ENCODE measurements at places on chromosomes 12 and 14.

- DNase-seq, result no peak
Measured at GRCh38 chr12:75322464-75322863, 7.7 kb downstream of the CAPS2 start.

GRCh38 chr14:51008446-51008845 is 64.2 kb upstream of the PYGL start:
- no peak for DNase-seq

DNA sequence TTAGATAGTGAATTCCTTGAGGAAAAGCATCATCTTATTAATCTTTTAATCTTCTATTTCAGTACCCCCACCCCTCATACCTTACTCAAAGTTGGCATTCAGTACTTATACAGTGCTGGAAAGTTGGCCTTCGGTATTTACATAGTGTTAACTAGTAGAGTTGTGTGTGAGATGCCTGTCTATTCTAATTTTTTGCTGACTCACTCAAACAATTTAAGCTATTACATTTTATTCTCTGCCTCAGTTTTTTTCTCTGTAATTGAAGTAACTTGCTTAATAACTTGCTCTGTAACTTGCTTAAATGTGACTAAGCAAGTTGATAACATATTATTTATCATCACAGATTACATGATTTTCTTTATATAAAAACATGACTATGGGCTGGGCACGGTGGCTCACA is 20.3 kb downstream of the DNAL1 start:
- no peak for DNase-seq

DNA sequence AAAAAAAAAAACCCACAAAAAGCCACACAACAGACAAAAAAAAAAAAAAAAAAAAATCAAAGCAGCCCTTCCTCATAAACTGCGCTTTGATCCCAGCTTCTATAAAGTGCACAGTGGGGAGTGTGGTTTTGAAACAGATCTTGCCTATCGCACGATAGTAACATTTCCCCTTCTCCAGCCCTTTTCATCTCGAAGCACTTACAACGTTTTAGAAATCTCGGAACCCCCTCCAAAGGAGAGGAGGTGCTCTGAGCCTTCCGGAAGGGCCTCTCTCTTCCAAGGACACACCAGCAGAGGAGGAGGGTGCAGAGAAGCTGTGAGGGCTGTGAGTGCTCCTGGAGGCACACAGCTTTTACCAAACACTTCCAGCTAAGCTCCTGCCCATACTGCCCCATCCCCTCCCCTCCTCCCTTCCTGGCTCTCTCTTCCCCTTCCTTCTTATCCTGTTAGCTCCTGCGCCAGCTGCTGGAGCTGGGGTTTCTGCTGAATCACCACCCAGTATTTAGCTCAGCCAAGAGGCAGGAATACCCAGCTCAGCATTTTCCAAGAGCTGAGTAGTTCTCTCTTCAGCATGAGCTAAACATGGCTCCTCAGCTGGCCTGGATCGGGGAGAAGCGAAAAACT is 28.4 kb downstream of the SLC7A8 start:
- no peak for DNase-seq

GRCh38 chr14:58145936-58146335 is 6.1 kb downstream of the ARMH4 start:
- no peak for DNase-seq

DNA sequence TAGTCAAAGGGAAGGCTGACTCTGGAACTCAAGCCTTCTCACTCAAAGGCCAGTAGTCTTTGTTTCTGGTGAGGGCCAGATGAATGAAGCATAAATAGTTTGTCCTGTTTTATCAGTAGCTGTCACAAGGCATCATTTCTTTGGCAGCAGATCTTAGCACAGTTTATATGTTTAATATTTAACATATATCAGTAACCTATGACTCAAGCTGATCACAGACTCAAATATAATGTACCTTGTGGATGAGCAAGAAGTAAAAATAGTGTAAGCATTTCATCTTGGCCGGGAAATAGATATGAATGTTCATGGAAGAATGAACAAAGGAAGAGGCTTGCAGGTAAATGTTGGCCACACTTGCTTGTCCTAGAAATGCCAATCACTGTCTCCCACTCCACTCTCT is 158.3 kb upstream of the BMP4 start:
- no peak for DNase-seq

DNA sequence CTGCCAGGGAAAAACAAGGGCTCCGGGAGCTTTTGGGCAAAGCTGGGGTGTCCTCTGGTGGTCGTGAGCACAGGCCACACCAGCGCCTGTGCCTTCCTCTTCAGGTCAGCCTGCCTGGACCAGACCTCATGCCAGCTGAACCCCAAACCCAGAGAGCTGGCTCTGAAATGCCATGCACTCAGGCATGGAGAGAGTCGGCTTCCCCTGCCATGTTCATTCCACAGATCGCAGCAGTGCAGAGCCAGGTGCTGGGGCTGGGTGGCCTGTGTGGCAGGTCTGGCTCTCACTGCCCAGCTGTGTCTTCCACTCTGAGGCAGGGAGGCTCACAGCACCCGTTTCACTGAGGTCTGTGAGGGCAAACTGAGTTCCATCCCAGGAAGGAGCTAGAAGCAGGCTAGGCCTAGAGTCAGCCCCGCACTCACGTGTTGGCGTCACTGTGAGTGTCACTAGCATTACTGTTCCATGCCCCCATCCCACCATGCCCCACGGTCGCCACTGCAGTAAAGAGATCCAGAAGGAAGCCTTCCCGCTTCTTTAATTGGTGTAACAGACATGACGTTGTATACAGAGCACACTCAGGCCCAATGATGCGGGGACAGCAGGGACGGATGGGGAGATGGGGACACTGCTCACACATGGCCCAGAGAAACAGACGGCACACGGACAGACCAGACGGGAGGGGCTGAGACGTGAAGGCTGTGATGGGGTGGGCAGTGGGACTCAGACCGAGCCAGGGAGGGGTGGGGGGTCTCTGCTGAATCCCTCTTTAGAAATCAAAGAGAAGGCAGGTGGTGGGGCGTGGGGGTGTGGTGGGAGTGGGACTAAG is 2.7 kb downstream of the ARL6IP4 start:
- DNase-seq, result no peak

- DNase-seq, result no peak
Measured at GRCh38 chr14:99747582-99748330, 45.5 kb upstream of the EML1 start.

DNA sequence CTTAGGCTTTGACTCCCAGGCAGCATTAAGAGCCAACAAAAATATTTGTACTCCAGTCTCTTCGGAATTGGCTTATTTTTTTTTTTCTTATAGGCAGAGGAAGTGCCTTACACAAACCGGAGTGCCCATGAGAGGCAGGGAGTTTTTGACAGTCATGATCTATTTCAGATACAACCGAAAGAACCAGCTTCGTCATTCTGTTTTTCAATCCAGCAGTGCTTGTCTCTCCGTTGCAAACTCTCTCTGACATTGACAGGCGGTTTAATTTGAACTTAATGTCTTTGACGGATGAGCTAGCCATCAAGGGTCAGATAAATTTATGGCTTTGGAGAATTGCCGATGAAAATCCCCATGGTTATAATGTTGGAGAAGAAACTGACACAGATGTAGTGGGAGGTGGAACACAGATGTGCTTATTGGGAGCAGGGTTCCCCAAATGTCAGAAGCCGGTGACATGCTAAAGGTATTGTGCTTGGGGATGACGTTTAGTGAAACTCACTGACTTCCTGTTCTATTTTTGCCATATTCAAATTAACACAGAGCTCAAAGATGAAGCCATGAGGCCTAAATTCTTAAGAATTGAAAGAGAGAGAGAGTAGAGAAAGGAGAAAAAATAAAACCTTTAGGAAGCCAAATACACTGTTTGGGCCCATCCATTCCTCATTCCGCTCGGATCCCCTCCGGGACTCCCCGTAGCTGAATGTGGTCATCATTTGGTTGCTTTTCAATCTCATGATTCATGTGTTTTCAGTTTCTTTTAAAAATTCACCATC is 59.7 kb downstream of the PLXNC1 start:
- no peak for DNase-seq

GRCh38 chr14:102223682-102224081 is 81.3 kb downstream of the MOK start:
- no peak for DNase-seq

DNA sequence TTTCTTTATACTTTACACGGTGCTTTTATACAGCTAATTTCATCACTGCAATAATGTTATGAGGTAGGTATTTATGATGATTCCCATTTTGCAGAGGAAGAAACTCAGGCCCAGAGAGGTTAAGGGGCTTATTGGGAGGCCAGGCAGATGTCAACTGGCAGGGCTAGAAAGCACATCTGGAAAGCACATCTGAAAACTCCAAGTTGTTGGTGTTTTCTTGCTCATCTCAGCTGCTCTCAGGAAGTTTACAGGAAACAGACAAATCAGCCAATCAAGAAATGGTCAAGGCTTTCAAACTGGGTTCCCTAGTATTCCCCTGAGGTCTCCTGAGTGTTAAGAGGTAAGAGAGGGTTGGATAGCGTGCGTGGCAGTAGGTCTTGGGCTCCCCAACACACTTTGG is 124.1 kb upstream of the MED13L start:
- DNase-seq, result no peak

- no peak for DNase-seq
Measured at GRCh38 chr14:101018561-101019290, 115.2 kb upstream of the RTL1 start.

DNA sequence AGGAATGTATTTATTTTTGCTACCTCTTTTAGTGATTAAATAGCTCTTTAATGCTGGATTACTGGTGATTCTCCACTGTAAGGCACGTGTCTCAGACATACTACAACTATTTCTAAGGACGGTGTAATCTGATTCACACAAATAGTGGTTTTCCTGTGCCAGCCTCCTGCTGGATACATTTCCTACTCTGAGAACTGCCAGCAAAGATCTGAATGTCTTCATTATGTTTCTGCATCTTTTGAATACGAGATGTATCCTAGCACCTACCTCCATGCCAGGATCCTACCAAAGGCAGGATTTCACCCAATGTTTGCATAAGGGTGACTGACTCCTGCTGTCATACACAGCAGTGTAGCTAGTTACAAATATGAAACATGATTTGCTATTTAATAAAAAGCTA is 120.6 kb downstream of the PRICKLE1 start:
- DNase-seq, result no peak

GRCh38 chr12:60197589-60197988 is 601.8 kb downstream of the SLC16A7 start:
- no peak for DNase-seq

DNA sequence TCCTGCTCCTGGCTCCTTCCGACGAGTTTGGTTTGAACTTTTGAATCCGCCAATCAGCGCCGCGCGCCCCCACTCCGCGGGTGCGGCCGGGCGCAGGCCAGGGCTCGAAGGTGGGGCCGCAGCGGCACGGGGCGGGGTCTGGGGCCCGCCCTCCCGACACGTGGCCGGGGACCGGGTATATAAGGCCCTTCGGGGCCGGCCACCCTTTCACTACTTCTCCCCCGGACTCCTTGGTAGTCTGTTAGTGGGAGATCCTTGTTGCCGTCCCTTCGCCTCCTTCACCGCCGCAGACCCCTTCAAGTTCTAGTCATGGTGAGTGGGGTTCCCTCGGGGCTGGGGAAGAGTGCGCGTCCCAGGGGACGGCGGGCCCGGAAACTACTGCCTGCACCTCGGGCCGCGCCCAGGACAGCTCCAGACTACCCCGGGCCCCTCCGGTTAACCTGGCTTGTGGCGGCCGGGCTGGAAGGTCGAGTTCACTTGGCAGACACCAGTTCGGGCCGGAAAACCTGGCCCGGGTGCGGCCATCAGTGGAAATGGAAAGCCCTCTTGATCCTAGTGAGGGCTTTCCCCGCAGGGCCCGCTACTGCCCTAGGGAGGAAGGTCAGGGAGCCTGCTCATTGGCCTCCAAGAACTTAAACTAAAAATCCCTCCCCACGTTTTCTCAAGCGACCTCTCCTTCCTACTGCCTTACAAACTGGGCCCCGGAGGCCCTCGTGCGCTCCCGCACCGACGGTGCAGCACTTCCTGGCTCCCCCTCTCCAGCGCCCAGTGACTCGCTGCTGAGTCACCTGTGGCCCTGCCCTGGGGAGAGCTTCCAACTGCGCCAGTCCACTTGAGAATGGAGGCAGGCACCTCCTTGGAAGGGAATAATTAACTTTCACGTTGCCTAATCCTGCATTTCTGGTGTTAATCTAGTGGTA is at the start of gene TUBA1C:
TUBA1C (plus strand) TSS at position 210 of the 920 bp plus-strand sequence; CDS start at position 310, 100 bp downstream.
- peak; percentile 91 for DNase-seq

DNA sequence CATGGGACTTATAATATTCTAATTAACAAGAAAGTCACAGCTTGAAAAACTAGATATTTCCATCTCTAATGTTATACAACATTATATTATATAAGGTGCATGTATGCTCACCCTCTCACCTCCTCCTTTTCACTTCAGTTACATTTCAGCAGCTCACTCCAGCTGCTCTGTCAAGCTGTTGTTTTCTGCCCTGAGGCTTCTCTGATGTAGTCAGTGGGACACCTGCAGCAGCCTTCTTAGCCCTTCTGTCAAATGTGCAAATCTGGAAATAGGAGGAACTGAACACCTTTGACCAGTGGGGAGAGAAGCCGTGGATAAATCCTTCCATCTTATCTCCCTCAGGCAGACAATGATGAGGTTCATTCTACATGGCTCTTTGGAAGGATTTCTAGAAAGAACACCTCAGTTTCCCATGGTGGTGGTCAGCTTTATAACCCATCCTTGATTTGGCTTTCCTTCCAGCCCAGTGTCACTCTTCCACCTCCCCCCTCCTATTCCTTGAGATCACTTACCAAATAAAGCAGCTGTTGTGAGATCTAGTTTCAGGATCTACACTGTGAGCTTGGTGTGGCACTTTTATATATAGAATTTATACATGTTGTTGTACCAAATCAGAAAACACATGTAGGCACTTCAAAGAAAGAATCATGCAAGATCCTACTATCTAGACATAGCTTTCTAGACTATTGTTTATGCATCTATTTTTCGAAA is 79.6 kb upstream of the STK38L start:
- DNase-seq, result no peak

GRCh38 chr14:105071942-105072341 is 6.7 kb upstream of the GPR132 start:
- DNase-seq, result no peak

DNA sequence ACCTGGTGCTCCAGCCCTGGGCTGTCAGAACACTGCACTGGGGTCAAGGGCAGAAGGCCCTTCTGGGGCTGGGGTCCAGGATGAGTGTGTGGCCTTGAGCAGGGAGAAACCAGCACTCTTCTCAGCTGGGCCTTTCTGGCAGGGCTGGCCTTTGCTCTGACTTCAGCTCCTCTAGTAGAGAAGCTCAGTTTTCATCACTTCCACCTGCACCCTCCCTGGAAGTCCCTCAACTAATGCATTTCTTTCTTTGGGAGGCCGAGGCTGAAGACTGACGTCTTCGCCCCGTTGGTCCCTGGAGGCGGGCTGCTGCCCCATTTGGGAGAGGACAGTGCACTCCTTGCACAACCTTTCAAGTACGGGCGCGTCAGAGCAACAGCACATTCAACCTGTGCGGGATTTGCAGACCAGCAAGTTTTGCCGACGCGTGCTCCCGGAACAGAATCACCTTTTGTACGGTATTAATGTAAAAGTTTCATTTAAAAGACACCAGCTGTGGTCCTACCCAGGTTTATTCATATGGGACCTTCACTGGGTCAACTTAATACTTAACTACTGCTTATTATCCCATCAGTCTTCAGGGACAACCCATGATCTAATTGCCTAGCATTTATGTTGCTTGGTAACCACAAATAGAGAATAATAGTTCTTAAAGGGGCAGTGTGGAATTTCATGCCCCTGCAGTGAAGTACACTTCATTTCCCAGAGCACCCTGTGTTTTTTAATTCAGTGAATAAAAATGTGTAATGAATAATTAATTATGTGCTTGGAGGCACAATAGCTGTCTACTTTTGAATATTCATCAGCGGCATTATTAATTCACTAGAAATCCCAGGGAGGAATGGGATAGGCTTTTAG is 134.8 kb upstream of the VRK1 start:
- no peak for DNase-seq
